Aorta (tissue), 5 donors: ENCODE measurements at places on chromosomes 5 and 9. TPM values are rescaled to one million over a fixed set of nuclear protein-coding genes. Genes with fewer than 3 reads are reported as not detected.

DNA sequence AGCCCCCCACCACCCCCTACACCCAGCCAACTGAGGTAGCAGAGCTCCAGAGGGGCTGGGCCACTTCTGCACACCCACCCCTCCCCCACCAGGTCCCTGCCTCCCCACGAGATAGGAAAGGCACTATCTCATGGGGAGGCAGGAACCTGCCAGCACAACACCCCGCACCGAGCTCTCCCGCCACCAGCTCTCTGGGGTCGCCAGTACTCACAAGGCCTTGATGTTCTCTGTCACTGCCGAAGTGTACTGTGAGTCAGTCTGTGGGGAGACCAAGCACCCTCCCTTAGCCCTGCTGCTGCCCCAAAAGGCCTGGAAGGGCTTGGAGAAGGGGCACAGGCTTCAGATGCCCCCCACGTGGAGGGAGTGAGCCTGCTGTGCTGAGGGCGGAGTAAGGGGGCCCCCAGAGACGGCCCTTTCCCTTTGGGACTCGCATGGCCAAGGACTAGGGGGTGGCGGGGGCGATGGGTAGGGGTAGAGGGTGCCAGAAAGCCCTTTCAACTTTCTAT is 5.9 kb downstream of the MGAT4B start:
- no peak for DNase-seq

DNA sequence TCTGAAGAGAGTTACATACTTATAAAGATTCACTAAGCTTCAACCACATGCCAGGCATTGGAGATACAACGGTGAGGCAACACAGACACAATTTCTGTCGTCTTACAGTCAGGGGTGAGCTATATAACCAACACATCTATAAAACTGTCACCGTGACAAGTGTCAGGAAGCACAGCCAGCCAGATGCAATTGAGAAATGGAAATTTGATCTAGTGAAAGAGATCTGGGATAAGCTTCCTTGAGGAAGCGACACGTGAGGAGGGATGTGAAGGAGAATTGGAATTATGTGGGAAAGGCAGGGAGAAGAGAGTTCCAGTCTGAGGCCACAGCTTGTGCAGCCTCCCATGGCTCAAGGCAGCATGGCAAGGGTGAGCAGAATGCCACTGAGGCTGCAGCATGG is 50.9 kb upstream of the ZNF354B start:
- no peak for DNase-seq

- DNase-seq: no peak
Observed at GRCh38 chr5:25974451-25974850, 1063.9 kb downstream of the CDH9 start.

GRCh38 chr5:124872615-124873014 is 126.2 kb upstream of the ZNF608 start:
- no peak for DNase-seq

The PHYHD1 gene
- total RNA-seq: 20.5 TPM

GRCh38 chr5:121573721-121574382 is 277.8 kb upstream of the FTMT start:
- no peak for DNase-seq

The FBN2 gene
- total RNA-seq: 1.5 TPM

DNA sequence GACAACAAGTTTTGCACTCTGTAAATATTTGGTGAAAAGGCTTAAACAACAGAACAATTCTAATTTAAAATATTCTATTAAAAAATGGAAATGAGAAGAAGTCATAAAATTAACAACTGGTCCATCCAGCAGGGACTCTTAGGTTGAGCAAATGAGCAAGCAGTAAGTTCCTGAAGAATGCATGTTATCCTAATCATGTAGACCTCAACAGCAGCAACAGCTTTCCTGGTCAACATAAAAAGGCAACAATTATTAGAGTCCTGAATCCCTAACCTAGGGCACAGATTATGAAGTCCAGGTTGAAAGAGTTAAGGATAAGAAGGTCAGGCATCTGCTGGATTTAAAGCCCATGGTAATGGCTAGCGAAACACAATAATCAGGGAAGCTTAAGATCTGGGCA is 120.9 kb downstream of the SSBP2 start:
- no peak for DNase-seq

DNA sequence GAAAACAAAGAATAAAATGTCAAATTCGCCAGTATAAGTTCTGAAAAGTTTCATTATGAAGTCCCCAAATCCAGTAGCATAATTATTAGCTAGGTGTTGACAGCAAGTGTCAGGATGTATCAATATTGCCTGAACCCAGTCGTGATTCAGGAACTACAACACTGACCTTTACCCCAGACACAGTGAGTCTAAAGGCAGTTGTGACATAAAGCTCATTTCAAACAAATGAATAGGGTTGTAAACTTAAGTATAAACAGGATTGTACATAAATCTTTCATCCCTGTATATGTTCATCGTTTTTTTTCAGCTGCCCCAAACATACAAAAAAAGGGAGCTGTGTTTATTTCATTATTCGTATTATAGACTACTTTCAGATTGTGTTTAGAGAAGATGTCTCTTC is 385.7 kb downstream of the PLK2 start:
- no peak for DNase-seq

The SVEP1 gene
- 74.6 TPM for total RNA-seq

The CCL21 gene
- total RNA-seq: 29.1 TPM

GRCh38 chr9:89236955-89237573 is 58.4 kb upstream of the SHC3 start:
- DNase-seq: no peak

DNA sequence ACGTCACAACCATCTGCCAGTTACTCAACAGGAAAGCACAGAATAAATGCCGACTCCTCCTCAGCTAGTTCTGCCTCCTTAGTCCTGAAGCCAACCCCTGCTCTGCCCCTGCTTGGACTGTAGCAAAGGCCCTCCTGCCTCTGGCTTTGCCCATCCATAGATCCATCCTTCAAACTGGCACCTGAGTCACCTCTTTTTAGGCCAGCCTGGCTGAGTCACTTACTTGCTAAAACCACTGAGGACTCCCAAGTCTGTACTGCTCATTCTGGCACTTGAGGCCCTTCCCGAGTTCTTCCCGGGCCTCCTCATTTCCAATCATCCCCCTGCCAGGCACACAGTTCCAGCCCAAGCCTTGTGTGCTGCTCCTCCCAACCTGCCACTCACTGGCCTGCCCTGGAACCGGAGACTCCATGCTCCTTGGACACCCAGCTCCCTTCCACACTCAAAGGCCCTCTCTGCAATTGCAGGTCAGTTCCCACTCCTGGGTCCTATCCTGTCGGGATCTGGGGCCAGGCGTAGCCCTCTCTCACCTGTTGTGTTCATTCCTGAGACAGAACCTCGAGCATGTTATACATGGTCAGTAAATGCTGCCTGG is 220.1 kb downstream of the DAB2IP start:
- DNase-seq: no peak
